GM12878 (cell line): ENCODE measurements at places on chromosomes 3 and 15. TPM values are rescaled to one million over a fixed set of nuclear protein-coding genes. Genes with fewer than 3 reads are reported as not detected.

- DNase-seq: no peak
Measured at GRCh38 chr3:81393251-81393650, 368.2 kb downstream of the GBE1 start.

- DNase-seq: no peak
Measured at GRCh38 chr3:66493458-66494099, 7.2 kb downstream of the LRIG1 start.

Gene XCR1
- polyA plus RNA-seq: not detected in 2 replicates

- peak; percentile 60 for DNase-seq
Measured at GRCh38 chr3:45041666-45042065, 15.6 kb downstream of the CLEC3B start.

GRCh38 chr15:67358812-67359211, 104.2 kb downstream of the IQCH start:
- DNase-seq: no peak

DNA sequence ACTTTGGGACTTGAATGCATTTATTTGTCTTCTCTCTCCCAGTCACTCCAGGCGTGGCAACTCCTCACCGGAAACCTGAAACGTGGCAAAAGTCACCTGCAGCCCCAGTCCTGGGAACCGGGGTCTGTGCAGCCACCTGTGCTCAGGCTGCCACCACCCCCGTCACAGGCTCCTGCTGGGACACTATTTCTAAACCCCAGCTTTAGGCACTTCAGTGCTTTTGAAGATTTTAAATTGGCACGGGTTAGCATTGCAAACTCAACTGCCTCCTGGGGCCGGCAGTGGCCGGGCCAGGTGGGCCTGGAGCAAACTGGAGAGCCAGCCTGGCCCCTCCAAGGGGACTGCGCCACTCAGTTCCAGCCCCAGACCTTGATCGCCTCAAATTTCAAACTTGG, 146.7 kb upstream of the IQSEC1 start:
- DNase-seq: no peak

Gene SEMA5B
- not detected in 2 replicates for polyA plus RNA-seq

Gene PTPRG
- polyA plus RNA-seq: 0.59 and 0.62 TPM in 2 replicates

- no peak for DNase-seq
Measured at GRCh38 chr15:101193120-101193644, 58.7 kb downstream of the CHSY1 start.

DNA sequence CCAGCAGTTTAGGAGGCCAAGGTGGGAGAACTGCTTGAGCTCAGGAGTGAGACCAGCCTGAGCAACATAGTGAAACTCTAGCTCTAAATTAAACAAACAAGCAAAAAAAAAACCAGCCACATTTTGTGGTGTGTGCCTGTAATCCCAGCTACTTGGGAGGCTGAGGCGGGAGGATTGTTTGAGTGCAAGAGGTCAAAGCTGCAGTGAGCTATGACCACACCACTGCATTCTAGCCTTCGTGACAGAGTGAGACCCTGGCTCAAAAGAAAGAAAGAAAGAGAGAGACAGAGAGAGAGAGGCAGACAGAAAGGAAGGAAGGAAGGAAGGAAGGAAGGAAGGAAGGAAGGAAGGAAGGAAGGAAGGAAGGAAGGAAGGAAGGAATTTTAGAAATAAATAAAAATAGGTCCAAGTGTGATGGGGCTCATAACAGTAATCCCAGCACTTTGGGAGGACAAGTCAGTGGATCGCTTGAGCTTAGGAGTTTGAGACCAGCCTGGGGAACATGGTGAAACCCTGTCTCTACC, 38.7 kb upstream of the LRIG1 start:
- DNase-seq: no peak

GRCh38 chr3:123039178-123039577, 11.6 kb upstream of the SEMA5B start:
- DNase-seq: no peak

- no peak for DNase-seq
Measured at GRCh38 chr3:10937141-10937825, 55.3 kb upstream of the SLC6A1 start.

- DNase-seq: no peak
Measured at GRCh38 chr3:188695241-188695640, 476.5 kb upstream of the TPRG1 start.

DNA sequence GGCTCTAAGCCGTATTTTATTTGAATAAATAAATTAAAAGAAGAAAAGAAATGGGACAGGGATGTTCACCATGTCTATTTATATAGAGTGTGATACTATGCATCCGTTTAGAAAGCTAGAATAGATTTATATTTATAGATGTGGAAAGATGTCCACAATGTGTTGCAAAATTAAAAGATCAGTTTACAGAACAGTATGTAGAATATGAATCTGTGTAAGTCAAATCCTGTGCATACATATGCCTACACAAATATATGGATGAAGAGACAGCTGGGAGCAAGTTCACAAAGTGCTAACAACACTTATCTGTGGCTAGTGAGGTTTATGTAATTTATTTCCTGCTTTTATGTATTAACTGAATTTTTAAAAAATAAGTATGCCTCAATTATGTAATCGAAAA, 25.4 kb upstream of the SLMAP start:
- DNase-seq: no peak

Gene FSD2
- 0.11 and 0.39 TPM in 2 replicates for polyA plus RNA-seq

- no peak for DNase-seq
Measured at GRCh38 chr15:99101501-99101900, 3.4 kb upstream of the SYNM start.

DNA sequence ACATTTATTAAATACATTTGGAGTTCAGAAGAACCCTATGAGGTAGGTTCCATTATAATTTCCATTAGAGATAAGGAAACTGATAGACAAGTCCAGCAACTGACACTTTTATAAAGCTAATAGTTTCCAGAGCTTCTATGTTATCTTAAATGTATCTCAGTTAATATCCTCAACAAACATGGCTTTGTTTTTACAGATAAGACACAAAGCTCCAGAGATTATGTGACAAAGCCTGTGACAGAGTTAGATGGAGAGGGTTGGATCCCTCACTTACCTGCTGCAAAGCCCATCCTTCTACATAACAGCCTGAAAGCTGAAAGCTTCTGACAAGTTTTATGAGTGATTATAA, 473 bp upstream of the COMMD2 start:
- DNase-seq: no peak

DNA sequence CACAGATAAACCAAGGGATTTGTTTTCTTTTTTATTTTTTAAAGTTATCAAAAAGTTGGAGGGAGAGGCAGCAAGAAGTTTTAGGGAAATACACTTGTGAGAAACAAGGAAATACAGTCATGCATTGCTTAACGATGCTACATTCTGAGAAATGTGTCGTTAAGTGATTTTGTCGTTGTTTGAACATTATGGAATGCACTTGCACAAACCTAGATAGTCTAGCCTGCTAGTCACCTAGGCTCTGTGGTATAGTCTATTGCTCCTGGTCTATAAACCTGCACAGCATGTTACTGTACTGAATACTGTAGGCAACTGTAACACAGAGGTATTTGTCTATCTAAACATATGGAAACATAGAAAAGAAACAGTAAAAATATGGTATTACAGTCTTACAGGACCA, 2.0 kb upstream of the NFKBIZ start:
- DNase-seq: no peak

DNA sequence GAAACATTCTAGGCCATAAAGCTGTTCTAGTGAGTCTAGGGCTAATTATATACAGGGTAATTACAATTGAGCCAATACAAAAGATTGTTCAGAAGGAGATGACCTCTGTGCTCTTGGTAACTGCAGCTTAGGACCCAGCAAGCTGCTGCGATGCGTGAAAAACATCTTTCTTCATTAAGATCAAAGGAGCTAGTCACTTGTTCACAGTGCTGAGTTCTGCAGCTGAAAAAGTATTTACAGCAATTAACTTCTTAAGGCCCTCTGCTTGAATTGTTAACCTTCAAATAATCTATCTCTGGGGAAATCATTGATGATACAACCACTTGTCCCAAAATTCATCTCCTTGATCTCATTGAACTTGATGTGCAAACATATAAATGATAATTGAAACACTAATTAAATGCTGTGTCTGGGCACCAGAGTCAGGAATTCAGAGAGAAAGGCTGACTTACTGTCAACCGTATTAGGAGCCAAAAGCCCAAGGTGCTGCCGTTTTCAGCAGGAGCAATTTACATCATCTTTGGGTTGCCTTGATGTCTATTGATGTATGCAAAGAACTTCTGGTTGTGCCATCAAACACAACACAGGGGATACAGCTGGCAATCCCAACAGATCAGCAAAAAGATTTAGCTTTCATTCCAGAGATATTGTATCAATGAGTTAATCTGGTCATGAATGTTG, 213.0 kb downstream of the NECTIN3 start:
- DNase-seq: no peak

DNA sequence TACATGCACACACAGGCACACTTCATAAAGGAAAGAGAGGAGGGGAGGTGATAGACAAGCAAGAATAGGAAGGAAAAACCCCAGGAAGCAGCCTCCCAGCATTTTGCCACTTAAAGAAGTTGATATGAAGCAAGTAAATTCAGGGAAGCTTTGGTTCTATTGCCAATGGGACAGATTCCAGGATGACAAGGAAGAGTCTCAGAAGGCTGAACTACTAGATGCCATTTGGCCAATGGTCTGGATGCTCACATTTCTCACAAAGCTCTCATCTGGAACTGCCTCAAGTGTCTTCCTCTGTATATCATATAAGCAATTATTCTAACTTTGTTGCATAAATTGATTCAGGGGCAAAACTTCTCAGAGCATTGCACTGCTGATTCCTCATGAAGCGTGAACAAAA, 78.8 kb upstream of the STRIT1 start:
- DNase-seq: no peak

Gene FEZF2
- polyA plus RNA-seq: not detected in 2 replicates

GRCh38 chr15:30830961-30831360, 72.8 kb upstream of the FAN1 start:
- DNase-seq: no peak

DNA sequence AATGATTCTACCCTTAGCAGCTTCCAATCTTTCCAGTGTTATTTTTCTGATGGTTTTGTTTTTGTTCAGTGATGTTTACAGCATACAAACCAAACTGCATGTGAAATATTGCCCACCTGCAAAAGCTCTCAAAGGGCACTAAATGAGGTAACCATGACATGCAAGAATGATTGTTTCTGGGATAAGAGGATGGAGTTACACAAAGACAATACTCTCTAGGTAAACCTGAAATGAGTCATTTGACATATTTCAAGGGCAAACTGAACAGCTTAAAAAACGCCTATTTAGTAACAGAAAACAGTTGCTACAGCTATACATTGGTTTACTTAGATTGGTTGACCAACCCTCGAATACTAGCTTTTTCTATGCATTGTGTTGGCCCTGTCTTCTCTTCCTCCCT, 481.7 kb downstream of the ZPLD1 start:
- no peak for DNase-seq

Gene SPATA12
- 0.17 and 0.32 TPM in 2 replicates for polyA plus RNA-seq

- no peak for DNase-seq
Measured at GRCh38 chr3:133691273-133692107, 29.7 kb upstream of the TOPBP1 start.

Gene UBE2E1
- 18.6 and 18.7 TPM in 2 replicates for polyA plus RNA-seq

Gene ALPK3
- polyA plus RNA-seq: 0.01 TPM in 1 of 2 replicates, not detected in the other

Gene NRG4
- polyA plus RNA-seq: 1.4 and 1.7 TPM in 2 replicates

- DNase-seq: no peak
Measured at GRCh38 chr3:116444115-116444747, 1.1 kb downstream of the LSAMP start.

DNA sequence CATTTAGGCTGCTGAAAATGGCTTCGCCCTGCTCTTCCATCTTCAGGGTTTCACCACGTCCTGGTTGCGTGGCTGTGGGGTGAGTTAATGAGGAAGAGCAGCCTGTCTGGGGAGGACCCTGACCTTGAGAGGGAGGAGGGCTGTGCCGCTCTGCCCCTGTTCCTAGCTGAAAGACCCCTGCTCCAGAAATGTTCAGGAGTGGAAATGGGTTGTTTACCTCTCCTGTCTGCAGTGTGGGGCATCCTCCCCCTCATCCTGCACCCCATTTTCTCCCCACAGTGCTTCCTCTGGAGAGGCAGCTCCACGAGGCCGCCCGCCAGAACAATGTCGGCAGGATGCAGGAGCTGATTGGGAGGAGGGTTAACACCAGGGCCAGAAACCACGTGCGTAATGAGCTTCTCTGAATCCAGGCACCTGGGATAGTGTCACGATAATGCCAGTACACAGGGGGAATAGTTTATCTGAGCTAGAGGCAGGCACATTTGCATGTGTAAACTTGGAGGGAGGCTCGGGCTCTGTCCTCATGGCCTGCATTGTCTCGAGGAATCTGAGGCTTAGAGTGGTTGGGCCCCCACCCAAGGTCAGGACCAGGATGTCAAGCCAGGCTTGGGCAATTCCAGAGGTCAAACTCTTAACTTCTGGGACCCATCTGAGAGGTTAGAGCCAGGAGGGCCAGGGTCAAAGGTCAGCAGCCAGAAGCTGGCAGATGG, 4.0 kb downstream of the ANKDD1A start:
- no peak for DNase-seq

DNA sequence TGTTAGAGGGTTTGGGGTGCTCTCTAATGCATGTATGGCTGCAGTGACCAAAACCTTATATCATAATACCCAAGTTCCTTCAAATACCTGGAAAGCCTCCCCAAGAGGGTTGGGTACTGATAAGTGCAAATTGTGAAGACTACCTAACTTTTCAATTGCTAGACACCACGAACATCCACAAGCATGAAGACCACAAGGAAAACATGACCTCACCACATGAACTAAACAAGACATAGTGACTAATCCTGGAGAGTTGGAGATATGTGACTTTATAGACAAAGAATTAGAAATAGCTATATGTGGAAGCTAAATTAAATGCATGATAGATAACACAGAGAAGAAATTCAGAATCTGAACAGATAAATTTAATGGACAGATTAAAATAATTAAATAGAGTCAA, 23.9 kb upstream of the AADACL2 start:
- no peak for DNase-seq

- no peak for DNase-seq
Measured at GRCh38 chr3:46664971-46665762, 28.3 kb downstream of the ALS2CL start.

DNA sequence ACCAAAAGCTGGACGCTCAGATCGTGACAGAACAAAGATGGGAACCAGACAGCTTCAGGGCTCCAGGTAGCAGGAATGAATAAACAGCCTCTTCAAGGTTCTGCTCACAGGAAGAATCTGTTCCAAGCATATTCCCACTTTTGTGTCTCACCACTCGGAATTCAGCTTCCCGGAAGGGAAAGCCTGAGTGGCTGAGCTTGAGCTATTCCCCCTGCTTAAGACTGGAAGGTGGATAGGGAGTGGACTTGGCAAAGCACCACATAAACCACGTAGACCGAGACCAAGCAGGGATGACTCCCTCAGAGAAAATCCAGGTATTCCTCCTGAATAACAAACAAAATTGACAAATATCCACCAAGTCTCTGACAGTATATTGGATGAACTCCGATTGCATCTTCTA, 180.2 kb upstream of the NR2F2 start:
- no peak for DNase-seq

Gene ARGFX
- polyA plus RNA-seq: not detected in 2 replicates

Gene CIP2A
- 26.4 and 28.8 TPM in 2 replicates for polyA plus RNA-seq

- no peak for DNase-seq
Measured at GRCh38 chr3:134134240-134134639, 104.5 kb upstream of the SLCO2A1 start.

- DNase-seq: no peak
Measured at GRCh38 chr15:85607842-85608241, 186.9 kb downstream of the KLHL25 start.

- DNase-seq: no peak
Measured at GRCh38 chr3:30598668-30599545, 7.5 kb upstream of the TGFBR2 start.
